Endothelial cell of umbilical vein (primary cell): ENCODE measurements at places on chromosomes 6 and 20.

DNA sequence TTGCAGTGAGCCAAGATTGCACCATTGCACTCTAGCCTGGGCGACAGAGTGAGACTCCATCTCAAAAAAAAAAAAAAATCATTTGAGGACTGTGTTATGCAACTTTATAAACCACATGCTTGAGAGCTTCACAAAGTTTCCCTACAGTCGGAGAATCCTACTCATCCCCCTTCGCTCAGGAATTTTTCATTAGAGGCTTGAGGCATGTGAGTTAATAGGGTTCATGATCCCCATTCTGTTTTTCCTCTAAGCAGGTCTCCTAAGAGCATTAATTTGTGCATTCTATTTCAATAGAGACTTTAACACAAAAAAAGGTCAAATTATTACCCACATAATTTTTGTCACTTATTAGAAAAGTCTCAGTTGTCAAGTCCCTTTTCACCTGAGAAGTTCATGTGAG, 103.7 kb upstream of the SOX4 start:
- DNase-seq, result no peak
- peaks cover 2% of the 10 kb centered on the region for H3K27me3 ChIP-seq
- no peaks in the 10 kb centered on the region for H3K4me1 ChIP-seq
- H3K4me3 ChIP-seq, result no peak overlapping the region

DNA sequence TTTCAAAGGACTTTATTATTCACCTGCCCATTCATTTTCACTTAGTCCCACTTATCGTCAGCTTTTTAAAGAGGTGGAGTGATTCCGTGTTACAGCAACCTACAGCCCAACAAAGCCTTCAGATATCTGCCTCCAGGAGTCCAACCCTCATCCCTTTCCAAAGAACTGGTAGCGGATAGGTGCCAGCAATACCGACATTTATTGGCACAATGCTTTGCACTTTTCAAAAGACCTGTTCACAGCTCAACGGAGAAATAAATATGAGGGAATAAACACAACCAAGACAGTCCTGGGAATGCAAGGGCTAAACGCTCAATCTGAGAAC, 819 bp upstream of the MTRF1L start:
- H3K27me3 ChIP-seq, result no peaks in the 10 kb centered on the region
- peak overlapping the region; percentile 72 for H3K4me3 ChIP-seq
- peaks cover 22% of the 10 kb centered on the region for H3K4me1 ChIP-seq
- peak overlapping the region; percentile 77 for H3K27ac ChIP-seq
- no peak for DNase-seq

DNA sequence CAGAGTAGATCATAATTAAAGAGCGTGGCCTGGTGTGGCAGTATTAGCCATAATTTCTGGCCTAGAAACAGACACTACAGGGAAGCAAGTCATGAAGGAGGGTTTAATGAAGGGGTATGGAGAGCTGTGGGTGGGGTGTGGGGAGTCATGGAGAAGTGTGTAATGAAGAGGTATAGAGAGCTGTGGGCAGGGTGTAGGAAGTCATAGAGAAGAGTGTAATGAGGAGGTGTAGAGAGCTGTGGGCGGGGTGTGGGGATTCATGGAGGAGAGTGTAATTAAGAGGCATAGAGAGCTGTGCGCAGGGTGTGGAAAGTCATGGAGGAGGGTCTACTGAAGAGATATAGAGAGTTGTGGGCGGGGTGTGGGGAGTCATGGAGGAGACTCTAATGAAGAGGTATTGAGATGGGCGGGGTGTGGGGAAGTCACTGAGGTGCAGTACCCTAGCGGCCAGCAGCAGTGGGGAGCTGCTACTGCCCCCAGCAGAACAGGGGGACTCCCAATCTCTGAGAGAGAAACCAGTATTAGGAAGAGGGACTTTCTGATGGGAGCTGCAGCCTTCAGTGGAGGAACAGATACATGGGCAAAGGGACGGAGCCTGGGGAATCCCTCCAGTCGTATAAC, 145.4 kb upstream of the FOXA2 start:
- no peak overlapping the region for H3K4me3 ChIP-seq
- H3K27ac ChIP-seq, result no peak overlapping the region
- H3K36me3 ChIP-seq, result no peaks in the 10 kb centered on the region
- peaks cover 6% of the 10 kb centered on the region for H3K4me1 ChIP-seq

- no peak overlapping the region for H3K4me3 ChIP-seq
- H3K27ac ChIP-seq, result peak overlapping the region; percentile 91
- no peaks in the 10 kb centered on the region for H3K27me3 ChIP-seq
- no peaks in the 10 kb centered on the region for H3K36me3 ChIP-seq
Observed at GRCh38 chr6:138973466-138974153, 14.4 kb downstream of the REPS1 start.

DNA sequence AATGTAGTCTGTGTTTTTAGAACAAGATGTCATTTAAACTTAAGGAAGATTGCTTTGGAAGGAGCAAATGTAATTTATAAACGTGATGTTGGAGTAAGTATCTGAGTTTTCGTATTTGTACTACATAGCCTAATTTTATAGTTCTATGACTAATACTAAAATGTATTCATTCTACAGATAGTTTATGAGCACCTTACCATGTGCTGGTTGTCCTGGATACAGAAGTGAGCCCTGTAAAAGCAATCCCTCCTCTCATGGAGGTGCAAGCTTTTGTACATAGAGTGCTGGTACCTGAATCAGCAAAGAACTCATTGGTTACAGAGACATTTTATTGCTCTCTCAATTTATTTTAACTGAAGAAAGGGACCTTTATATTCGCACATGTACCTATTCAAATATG, 27.1 kb downstream of the TBPL1 start:
- no peak overlapping the region for H3K4me3 ChIP-seq
- DNase-seq, result no peak
- peaks cover 7% of the 10 kb centered on the region for H3K4me1 ChIP-seq
- H3K27me3 ChIP-seq, result no peaks in the 10 kb centered on the region

- no peak for DNase-seq
- H3K4me3 ChIP-seq, result no peak overlapping the region
- H3K27ac ChIP-seq, result no peak overlapping the region
Observed at GRCh38 chr6:119344306-119344705, 5.3 kb downstream of the MAN1A1 start.

DNA sequence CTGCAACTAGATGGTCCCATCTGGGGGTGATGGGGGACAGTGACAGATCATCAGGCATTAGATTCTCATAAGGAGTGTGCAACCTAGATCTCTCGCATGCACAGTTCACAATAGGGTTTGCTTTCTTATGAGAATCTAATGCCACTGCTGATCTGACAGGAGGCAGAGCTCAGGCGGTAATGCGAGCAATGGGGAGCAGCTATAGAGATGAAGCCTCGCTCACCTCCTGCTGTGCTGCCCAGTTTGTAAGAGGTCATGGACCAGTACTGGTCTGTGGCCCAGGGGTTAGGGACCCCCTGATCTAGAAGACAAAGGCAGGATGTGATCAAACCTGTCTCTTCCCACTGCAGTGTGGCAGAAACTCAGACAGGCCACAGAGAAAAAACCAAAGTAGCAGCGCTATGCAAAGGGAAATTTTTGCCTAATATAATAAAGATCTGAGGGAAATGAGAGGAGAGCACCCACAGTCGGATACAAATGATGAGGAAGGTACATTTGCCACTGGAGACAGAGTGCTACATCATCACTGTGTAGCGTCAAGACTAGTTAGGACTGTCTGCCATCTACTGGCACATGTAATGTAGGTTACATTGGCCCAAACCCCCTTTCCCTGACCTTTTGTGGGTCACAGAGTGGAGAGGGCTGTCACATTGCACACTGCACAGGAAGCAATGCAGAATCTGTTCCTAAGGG, 4.1 kb upstream of the LY86 start:
- H3K4me1 ChIP-seq, result no peaks in the 10 kb centered on the region
- no peaks in the 10 kb centered on the region for H3K36me3 ChIP-seq
- H3K27ac ChIP-seq, result no peak overlapping the region
- no peaks in the 10 kb centered on the region for H3K27me3 ChIP-seq

GRCh38 chr20:37670351-37670791, 23.5 kb upstream of the CTNNBL1 start:
- no peak for DNase-seq
- no peaks in the 10 kb centered on the region for H3K4me1 ChIP-seq

DNA sequence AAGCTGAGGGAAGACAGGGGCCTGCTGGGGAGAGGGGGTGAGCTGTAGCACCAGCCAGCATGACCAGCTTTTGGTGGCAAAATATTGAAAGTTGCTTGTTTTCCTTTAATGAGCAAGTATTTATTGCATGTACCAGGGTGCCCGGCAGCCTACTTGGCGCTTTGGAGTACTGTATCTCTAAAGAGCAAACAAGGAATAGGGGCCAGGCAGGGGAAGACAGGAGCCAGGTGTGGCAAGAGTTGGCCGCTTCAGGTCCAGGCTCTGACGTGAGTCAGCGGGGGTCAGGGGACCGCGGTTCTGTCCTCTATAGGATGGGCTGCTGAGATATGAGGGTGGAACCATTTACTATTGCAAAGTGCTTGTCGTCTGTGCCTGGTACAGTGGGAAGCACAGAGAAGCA, 63.1 kb downstream of the PSMG4 start:
- H3K36me3 ChIP-seq, result no peaks in the 10 kb centered on the region
- no peaks in the 10 kb centered on the region for H3K27me3 ChIP-seq
- no peak overlapping the region for H3K27ac ChIP-seq
- peaks cover 23% of the 10 kb centered on the region for H3K4me1 ChIP-seq

GRCh38 chr6:83536034-83536646, 23.8 kb downstream of the PRSS35 start:
- no peaks in the 10 kb centered on the region for H3K4me1 ChIP-seq
- H3K27me3 ChIP-seq, result no peaks in the 10 kb centered on the region
- no peak overlapping the region for H3K4me3 ChIP-seq
- no peaks in the 10 kb centered on the region for H3K36me3 ChIP-seq
- H3K27ac ChIP-seq, result no peak overlapping the region

- no peak for DNase-seq
- no peak overlapping the region for H3K4me3 ChIP-seq
- no peak overlapping the region for H3K27ac ChIP-seq
- no peaks in the 10 kb centered on the region for H3K36me3 ChIP-seq
- no peaks in the 10 kb centered on the region for H3K27me3 ChIP-seq
Observed at GRCh38 chr6:70797625-70798024, 129.9 kb downstream of the SMAP1 start.

- H3K27me3 ChIP-seq, result no peaks in the 10 kb centered on the region
- H3K4me1 ChIP-seq, result no peaks in the 10 kb centered on the region
- no peak overlapping the region for H3K4me3 ChIP-seq
- H3K36me3 ChIP-seq, result no peaks in the 10 kb centered on the region
- no peak overlapping the region for H3K27ac ChIP-seq
Observed at GRCh38 chr6:6105472-6106036, 98.8 kb upstream of the NRN1 start.

DNA sequence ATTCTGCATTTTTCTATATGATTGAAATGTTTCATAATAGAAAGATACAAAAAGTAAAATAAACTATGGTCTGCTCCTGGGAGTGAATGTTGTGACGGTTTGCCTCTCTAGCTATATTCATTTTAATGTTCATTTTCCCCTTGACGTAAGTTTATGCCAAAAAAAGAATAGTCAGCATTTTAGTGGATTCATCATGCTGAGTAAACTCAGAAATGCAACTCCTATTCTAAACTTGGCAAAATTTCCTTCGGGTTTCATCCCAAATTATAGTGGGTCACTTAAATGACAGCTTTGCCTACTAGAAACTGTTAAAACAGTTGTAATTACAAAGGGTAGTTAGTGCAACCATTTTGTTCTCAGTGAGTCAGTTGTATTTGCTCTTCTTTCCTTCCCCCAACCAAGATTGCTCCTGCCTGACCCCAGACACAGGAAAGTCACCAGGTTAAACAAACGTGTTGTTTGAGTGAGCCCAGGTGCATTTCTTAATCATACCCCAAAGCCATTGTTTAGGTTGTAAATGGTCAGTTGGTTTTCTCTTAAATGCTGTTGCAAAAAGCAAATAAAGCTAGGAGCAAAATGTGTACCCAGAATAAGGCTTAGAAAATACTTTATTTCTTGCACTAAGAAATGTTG, 482.3 kb upstream of the SOX4 start:
- DNase-seq, result peak; percentile 71
- peaks cover 37% of the 10 kb centered on the region for H3K4me1 ChIP-seq

GRCh38 chr6:131651782-131652181, 14.7 kb downstream of the ENPP3 start:
- H3K27me3 ChIP-seq, result no peaks in the 10 kb centered on the region
- no peak for DNase-seq
- no peaks in the 10 kb centered on the region for H3K36me3 ChIP-seq
- no peak overlapping the region for H3K4me3 ChIP-seq
- peaks cover 4% of the 10 kb centered on the region for H3K4me1 ChIP-seq
- H3K27ac ChIP-seq, result no peak overlapping the region

DNA sequence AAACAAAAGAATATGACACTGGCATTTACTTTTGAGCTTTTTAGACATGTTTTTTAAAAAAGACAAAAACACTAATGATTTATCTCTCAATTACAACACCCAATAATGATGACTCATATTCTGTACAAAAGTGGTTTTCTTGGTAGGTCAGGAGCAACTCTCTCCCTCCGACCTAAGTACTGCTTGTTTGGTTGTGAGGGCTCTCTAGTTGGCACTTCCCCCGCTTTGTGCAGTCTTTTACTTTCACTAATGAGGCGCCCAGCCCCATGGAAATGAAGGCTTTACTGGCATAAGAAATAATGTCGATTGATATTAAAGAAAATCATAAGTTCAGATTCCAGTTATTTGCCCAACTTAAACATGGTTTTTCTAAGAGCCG, 1.3 kb downstream of the KPNA5 start:
- peaks cover 12% of the 10 kb centered on the region for H3K4me1 ChIP-seq
- H3K36me3 ChIP-seq, result no peaks in the 10 kb centered on the region
- peak; percentile 39 for DNase-seq
- no peak overlapping the region for H3K27ac ChIP-seq

- no peaks in the 10 kb centered on the region for H3K27me3 ChIP-seq
- H3K27ac ChIP-seq, result no peak overlapping the region
- H3K4me1 ChIP-seq, result no peaks in the 10 kb centered on the region
Observed at GRCh38 chr6:170025935-170026750, 264.7 kb downstream of the DLL1 start.

GRCh38 chr6:43673444-43674084, 14.0 kb downstream of the MRPS18A start:
- peaks cover 9% of the 10 kb centered on the region for H3K36me3 ChIP-seq
- H3K27ac ChIP-seq, result no peak overlapping the region
- no peaks in the 10 kb centered on the region for H3K27me3 ChIP-seq
- H3K4me1 ChIP-seq, result peaks cover 3% of the 10 kb centered on the region

GRCh38 chr6:117906507-117906957, 532 bp upstream of the SLC35F1 start:
- no peaks in the 10 kb centered on the region for H3K36me3 ChIP-seq
- DNase-seq, result peak; percentile 31
- H3K4me1 ChIP-seq, result no peaks in the 10 kb centered on the region
- peaks cover 33% of the 10 kb centered on the region for H3K27me3 ChIP-seq
- H3K27ac ChIP-seq, result no peak overlapping the region
- peak overlapping the region; percentile 19 for H3K4me3 ChIP-seq

GRCh38 chr6:18973251-18973650, 586.1 kb downstream of the RNF144B start:
- H3K4me1 ChIP-seq, result no peaks in the 10 kb centered on the region
- no peaks in the 10 kb centered on the region for H3K36me3 ChIP-seq
- no peak overlapping the region for H3K27ac ChIP-seq
- DNase-seq, result no peak
- no peak overlapping the region for H3K4me3 ChIP-seq
- H3K27me3 ChIP-seq, result no peaks in the 10 kb centered on the region

- no peaks in the 10 kb centered on the region for H3K27me3 ChIP-seq
- no peak overlapping the region for H3K4me3 ChIP-seq
- DNase-seq, result no peak
- H3K36me3 ChIP-seq, result no peaks in the 10 kb centered on the region
- no peak overlapping the region for H3K27ac ChIP-seq
Observed at GRCh38 chr6:107214655-107215054, 99.3 kb upstream of the BEND3 start.
